ENCODE measurements at places on chromosomes 5 and 9.

GRCh38 chr5:40879163-40879942 is 29.9 kb upstream of the C7 start:
- DNase-seq, result peak; percentile 36

GRCh38 chr5:77751328-77752023 is 24.7 kb downstream of the TBCA start:
- no peak for DNase-seq

DNA sequence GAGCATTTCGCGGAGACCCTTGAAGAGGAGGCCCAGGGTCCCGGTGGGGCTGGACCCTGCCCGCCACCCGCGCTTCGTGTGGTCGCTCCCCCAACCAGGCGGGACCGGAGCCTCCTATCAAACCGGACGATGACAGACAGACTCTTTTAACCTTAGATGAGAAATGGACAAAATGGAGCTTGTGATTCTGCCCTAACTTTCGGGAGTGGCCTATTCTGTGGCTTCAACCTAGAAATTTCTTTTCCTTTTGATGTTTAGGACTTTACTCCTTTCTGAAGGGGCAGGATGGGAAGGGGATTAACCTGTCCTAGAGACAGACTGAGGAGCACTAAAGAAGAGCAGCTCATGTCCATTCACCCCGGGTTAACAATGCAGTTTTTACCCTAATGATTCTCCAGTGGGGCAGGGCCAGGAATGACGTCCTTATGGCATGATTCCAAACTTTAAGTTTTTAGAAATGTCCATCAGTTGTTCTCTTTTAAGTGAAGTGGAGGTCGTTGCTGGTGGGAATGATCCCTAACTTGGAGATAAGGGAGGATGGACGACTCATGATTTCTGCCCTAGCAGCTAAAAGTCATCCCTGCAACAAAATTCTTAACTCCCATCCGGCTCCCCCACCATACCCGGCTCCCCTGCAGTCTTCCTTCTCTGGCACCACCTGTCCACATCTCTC is 1.0 kb downstream of the NIPSNAP3A start:
- DNase-seq, result peak; percentile 48

DNA sequence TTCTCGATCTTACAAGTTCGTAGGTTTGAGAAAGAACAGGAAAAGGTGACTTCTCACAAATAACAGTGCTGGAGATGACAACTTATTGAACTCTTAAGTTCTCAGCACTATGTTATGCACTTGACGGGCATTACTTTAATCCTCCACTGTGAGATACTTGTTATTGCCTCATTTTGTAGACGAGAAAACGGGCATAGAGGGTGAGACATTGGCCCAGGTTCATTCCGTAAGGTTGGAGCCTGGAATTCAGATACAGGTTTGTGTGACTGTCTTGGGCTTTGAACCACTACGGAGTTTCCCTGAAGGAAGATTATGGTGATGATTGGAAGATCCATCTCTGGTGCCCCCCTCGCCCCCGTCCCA is 657 bp downstream of the MAT2B start:
- no peak for DNase-seq

DNA sequence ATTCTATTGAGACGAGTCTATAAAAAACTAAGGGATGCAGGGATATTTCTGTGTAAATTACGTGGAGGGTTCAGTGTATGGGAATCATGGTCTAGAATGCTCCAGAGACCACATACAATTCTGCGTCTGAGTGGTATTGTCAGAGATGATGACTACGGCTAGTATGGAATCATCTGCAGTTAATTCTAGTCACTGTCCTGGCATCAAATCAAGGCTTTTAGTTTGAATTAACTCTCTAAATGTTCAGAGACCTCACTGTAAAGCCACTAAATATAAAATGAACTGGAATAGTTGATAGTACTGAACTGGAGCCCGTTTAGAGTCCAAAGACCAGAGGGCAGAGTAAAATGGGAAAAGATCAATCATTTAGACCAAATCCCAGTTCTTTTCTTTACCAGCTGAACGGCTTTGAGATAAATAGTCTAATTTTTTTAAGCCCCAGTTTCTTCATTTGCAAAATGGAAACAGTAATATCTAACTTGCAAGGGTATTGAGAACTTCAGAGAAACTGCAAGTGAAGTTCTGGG is 599.8 kb downstream of the EBF1 start:
- DNase-seq, result no peak

- peak; percentile 33 for DNase-seq
These were observed 5.7 kb downstream of the CMBL start for GRCh38 chr5:10301842-10302610.

- DNase-seq, result no peak
These were observed 511.2 kb downstream of the SEMA5A start for GRCh38 chr5:9034649-9035048.

DNA sequence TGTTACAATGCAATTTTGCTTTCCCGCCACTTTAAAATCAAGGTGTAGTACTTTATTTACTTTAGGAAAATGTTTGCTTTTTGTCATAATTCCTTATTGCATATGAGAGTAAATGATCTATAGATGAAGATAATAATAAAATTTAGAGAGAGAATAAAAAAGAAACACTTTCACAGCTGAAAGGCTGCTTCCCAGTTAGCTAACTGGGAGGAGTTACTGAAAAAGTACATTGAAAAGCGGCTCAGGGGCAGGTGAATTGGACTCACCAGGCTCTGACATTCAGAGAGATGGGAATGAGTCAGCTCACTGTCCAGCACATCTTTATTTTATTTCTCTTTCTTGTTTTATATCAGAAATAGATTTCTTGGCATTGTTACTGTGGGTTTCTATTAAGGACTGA is 131.7 kb upstream of the CCDC152 start:
- DNase-seq, result no peak

DNA sequence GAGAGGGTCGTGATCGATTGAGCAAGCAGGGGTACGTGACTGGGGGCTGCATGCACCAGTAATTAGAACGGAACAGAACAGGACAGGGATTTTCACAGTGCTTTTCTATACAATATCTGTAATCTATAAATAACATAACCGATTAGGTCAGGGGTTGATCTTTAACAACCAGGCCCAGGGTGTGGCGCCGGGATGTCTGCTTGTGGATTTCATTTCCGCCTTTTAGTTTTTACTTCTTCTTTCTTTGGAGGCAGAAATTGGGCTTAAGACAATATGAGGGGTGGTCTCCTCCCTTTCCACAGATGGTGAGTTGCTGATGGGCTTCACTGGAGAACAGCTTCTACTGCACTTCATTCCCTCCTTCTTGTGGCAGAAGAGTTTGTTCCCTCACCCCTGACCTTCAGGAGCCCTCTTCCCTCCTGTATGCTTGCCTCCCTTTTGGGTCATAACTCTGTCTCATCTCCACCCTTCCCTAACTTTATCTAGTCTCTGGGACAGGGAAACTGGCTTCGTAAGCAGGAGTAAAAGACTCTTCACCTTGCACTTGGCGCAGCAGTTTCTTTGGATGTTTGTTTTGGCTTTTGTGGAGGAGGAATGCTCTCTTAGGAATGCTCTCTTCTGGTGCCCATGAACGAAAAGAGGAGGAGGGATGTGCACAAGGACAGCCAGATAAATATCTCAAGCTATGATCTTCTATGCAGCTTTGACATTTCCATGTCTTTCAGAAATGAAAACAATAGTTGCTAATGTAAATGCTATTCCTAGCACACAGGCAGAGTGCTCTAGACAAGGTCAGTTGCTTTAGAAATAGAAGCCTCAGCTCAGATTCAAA is 139.8 kb upstream of the RPS23 start:
- DNase-seq, result no peak

GRCh38 chr9:126226991-126227936 is 99.4 kb upstream of the MVB12B start:
- DNase-seq, result no peak
